ENCODE measurements at places on chromosomes 5 and 9. TPM values are rescaled to one million over a fixed set of nuclear protein-coding genes. Genes with fewer than 3 reads are reported as not detected.

DNA sequence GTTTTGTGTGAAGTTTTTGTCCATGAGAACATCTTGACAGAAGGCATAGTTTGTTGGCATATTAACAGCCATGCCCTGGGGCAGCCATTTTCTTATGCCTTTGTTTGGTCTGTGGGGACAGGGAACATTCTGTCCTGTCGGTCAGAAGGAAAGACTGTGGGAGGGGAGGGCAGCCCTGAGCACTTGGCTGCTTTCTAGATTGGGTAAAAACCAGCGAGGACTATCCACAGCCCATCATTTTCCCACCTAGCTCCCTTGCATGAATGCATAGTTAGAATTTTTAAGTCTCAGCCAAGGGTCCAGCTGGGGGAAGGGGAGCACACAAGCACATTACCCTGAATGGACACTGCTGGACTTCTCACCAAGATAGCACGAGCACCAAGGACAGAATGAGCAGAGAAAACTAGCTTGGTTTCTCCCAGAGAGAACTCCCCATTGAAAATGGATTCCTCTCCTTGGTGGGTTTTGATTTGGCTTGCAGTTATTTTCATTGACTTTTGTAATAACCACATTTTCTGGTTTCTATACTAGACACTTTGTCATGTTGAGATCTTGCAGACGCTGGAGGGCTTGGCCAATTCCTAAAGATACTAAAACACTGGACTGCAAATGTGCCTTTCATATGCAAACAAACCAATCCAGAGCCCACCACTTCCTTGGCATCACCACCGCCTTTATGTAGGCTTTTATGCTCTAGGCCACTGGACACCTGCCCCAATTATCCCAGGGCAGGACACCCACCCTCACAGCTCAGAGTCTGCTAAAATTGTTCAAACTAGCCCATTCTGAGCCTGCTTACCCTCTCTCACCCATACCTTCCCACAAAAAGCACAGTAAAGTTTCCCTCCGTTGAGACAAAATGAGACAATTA lies 129.9 kb downstream of the BOD1 start:
- no peak for ATAC-seq

GRCh38 chr5:6475626-6476312 lies 27.1 kb downstream of the UBE2QL1 start:
- ATAC-seq = no peak

DNA sequence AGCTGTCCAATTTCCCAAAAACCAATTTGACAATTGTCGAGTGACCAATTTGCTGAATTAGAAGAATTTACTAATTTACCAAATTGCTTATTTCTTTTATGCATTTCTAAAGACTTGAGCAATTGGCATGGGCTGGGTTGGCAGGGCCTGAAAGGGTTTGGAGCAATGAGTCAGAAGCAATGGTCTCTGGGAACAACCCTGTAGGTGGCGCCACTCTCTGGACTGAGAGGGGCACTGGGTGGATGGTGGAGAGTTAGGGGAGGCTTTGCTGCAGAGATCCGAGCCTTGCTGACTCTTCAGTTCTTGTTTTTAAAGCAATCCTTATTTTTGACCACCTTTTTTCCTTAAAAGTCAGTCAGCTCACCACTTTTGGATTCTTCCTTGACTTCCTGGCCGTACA lies 71.5 kb upstream of the RPS23 start:
- no peak for ATAC-seq

- ATAC-seq = no peak
Observed at GRCh38 chr5:68994645-68995044, 99.2 kb upstream of the SLC30A5 start.

- ATAC-seq = no peak
Observed at GRCh38 chr5:133222521-133222920, 170.7 kb downstream of the HSPA4 start.

DNA sequence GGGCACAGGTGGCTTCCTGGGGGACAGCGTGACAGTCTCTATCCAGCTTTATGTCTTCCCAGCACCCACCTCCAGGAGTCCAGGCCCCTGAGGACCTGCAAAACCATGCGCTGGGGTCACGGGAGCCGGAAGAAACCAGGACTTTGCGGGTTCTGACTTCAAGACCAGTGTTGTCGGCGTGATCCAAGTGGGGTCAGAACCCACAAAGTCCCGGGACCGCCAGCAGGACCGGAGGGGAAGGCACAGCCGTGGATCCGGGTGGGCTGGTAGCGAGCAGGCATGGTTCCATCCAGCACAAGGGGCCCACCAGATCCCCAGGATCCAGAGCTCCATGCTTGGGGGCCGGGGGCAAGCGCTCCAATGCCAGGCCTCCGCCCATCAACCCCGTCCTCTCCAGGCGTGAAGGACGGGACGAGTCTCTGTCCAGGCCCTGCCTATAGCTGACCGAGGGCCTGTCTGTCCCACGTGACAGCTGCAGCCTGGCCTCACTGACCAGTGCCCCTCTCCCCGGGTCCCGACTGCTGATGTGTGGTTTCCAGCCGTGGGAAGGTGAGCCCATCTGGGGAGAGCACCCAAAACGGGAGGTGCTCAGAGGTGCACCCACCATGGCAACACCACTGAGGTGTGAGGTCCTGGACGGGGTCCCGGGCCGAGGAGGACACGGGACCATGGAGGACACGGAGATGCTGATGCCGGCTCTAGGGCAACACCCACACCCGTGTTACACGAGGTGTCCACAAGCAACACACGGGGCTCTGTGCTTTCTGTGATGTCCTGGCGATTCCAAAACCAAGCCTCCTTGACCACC lies 48.9 kb downstream of the SLC12A7 start:
- no peak for ATAC-seq

- no peak for ATAC-seq
Observed at GRCh38 chr9:107841076-107841475, 351.5 kb upstream of the KLF4 start.

DNA sequence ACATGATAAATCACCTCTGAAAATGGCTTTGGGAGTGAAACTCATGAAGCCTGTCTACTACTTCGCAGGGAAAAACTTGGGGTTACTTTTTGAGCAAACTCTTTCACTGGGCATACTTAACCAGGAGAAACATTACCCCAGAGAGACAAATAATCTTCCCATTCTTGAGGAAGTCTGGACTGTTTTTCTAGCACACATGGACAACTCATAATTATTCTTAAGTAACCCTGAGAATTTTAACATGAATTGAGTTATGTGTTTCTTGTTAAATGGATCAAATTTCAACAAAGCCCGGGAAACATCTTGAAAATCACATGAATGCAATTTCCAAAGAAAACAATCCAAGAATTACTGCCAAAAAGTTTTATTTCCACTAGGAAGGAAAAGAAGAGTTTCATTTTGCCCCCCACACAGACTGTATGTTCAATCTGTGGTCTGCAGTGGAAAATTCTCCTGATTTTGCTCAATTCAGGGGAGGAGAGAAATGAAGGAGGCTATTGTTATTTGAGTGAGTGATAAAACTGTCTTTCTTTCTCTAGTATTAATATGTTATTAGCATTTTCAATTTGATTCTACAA lies 564.8 kb upstream of the CLINT1 start:
- no peak for ATAC-seq

- no peak for ATAC-seq
Observed at GRCh38 chr5:132095424-132095972, 21.9 kb downstream of the CSF2 start.

DNA sequence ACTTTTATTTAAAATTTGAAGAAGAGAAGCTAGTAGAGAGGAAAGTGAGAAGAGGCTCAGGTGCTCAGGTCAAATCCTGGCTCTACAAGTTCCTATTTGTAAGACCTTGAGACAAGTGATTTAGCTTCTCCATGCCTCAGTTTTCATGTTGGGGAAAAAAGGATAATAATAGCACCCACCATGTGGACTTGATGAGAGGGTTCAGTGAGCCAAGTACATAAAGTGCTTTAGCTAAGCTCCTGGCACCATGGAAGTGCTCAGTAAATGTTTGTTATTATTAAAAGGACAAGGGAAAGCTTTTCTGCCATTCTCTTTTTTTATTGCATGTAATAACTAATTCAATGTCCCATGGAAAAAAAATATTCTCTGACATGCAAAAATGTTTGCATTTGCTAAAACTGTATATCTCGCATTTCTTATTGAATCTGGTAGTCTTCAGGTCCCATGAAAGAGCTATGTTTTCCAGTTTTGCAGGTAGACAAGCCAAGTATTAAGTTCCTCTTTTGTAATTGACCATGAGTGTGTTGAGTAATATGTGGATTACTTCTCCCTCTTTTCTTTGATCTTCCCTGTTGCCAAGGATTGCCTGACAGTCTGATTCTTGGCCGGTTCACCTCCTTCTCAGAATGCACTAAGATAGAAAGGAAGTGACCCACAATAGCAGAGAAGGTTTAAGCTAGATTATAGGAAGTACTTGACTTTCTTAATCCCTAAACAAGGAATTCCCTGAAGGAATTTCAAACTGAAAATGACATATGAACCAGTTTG lies 45.6 kb upstream of the TRIM32 start:
- ATAC-seq = peak; percentile 93

- no peak for ATAC-seq
Observed at GRCh38 chr5:148632255-148633066, 21.9 kb downstream of the HTR4 start.

GRCh38 chr5:168227973-168228615 lies 63.4 kb upstream of the WWC1 start:
- ATAC-seq = no peak

DNA sequence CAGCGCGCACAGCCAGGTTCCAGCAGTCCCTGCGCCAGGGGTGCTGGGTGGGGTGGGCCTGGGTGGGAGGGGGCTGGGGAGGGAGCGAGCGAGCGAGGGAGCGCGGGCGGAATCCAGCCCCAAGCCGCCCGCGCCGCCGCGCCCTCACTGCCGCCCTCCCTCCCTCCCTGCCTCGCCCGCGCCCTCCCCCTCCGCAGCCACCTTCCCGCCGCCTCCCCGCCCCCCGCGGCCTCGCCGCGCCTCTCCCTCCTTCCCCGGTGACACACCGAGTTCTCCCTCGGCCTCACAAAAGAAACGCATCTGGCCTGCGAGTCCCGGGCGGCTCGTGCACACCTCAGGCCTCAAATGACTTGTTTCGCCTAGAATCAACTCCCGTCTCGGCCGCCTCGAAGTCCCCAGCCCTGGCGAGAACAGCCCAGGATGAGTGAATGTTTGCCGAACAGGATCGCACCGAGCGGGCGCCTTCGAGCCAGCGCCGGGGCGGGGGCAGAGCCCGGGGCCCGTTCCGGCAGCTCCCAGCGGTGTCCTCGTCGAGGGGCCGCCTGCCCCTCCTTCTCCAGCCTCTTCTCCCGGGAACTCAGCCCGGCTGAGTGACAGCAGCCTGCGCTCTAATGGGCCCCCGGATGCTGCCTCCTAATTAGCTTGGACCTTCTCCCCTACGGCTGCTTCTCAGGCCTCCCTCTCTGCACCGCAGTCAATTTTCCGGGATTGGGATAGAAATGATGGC lies 371 bp upstream of the PITX1 start:
- ATAC-seq = peak; percentile 66

DNA sequence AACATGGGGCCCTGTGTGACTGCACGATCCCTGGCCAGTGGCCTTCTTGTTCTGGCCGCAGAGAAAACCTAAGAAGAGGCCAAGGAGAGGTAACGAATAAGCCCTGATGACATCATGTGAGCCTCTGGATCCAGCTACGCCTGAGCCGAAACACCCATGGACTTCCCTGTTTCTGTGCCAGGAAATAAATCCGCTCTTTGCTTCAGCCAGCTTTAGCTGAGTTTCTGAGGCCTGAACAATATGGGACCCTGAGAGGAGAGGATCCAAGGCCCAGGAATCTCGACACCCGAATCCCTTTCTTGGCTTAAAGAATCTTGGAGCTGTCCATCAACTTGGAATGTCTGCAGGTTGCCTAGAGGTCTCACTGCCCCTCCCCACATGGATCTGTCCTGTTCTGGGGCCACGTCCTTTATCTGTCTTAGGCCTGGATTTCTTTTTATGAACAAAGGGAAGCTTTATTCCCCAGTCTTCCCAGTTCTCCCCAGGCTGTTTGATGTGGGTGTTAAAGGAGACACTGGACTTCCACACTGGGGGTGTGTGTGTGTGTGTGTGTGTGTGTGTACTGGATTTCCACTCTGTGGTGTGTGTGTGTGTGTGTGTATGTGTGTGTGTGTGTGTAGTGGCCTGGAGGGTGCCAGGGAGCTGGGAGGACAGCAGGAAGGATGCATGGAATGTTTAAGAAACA lies 13.7 kb downstream of the IER5L start:
- ATAC-seq = peak; percentile 60

DNA sequence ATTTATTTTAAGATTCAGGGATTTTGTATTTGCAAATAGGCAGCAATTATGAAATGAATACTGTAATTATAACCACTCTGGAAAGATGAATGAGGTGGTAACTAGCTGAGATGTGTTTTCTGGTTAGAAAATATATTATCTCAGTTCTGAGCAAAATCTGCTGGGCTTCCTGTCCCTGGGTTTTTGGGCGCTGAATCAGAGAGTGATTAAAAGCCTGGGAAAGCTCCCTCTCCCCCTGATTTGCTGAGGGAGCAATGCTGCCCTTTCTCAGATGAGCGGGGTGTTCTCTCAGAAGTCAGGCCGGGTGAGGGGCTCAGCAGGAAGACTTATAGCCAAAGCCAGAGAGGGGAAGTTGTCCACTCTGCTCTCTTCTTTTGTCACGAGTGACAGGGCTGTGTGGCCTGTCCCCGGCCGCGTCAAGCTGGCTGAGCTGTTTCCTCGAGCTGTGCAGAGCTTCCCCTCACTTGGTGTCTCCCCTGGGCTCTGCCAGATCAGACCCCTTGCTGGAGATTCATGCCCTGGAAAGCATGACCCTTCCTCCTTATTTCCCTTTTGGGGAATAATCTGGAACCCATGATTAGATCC lies 39.8 kb upstream of the PITX1 start:
- no peak for ATAC-seq

- no peak for ATAC-seq
Observed at GRCh38 chr5:159031513-159031912, 68.2 kb downstream of the EBF1 start.

- no peak for ATAC-seq
Observed at GRCh38 chr9:69674112-69674685, 2.0 kb upstream of the APBA1 start.

- ATAC-seq = no peak
Observed at GRCh38 chr5:151097820-151098767, 17.3 kb upstream of the TNIP1 start.

DNA sequence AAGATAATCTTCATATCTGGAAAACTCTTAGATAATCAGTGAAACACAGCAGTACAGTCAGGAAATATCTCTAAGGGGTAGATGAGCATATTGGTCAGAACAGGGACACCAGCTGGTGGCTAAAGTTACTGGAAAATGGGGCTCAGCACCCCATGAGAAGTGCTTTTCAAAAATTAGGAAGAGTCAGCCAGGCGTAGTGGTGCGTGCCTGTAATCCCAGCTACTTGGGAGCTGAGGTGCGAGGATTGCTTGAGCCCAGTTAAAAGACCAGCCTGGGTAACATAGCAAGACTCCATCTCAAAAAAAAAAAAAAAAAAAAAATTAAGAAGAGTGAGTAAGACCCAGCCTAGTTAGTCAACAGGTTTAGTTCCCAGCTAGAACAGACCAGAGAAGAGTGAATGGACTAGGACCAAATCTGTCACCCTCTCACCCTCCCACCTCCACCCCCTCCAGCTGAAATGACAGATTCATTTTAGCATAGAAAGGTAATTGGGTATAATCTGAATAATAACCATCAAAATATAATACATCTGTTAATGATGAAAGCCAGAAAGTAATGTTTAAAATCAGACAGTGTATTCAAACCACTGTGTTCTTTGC lies 120.9 kb downstream of the CDC42SE2 start:
- no peak for ATAC-seq

GRCh38 chr5:88557881-88558280 lies 289.2 kb upstream of the TMEM161B start:
- ATAC-seq = no peak

UNC13B gene
- 31.0 TPM for total RNA-seq

PLEKHG4B gene
- 0.36 TPM for total RNA-seq

BAAT gene
- total RNA-seq = 0.08 TPM

SLC35D2 gene
- total RNA-seq = 14.9 TPM

UNC5A gene
- not detected for total RNA-seq

FRMD3 gene
- 0.60 TPM for total RNA-seq

STK10 gene
- 7.3 TPM for total RNA-seq

DMRT2 gene
- 0.12 TPM for total RNA-seq

SHROOM1 gene
- 6.9 TPM for total RNA-seq

Measured in esophagus mucosa (tissue), 1 donor.